ENCODE measurements at places on chromosomes 1 and 21.
A peak's percentile ranks its signal among the peaks of the same experiment; 100 is the strongest.

- no peak for DNase-seq
- H3K27ac ChIP-seq, result no peak overlapping the region
- no peak overlapping the region for H3K4me3 ChIP-seq
- H3K4me1 ChIP-seq, result peaks cover 11% of the 10 kb centered on the region
- no peaks in the 10 kb centered on the region for H3K27me3 ChIP-seq
These were observed 2.8 kb upstream of the SEC22B start for GRCh38 chr1:120178799-120179756.

DNA sequence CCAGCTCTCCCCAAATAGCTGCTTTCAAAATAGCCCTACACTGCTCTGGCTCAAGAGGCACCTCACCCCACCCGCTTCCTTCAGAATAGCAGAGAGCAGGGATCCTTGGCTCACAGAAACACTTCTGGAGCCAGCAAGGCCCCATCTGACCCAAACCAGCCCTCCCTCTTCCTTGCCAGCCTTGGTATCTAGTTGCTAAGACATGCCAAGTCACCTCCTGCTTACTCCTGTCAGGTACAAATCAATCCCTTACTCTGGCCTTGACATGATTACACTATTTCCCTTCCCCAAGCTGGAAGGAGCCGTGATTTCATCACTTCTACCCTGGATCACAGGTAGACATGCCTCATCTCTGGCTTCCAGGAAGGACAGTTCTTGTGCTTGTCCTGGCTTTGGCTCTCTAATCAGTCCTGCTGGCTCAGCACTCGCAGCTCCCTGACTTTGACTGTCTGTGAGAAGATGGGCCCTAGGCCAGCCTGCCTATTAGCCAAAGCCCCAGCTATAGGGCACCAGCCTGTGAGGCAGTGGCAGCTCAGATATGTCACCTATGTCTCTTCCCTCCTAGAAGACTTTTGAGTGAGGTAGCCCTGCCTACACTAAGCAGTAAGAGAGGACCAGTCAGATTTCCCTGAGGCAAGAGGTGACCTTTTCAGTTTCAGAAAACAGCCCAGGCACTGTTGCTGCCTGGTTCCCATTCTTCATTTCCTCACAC is 8.9 kb upstream of the MUTYH start:
- peaks cover 14% of the 10 kb centered on the region for H3K4me1 ChIP-seq
- H3K36me3 ChIP-seq, result no peaks in the 10 kb centered on the region

DNA sequence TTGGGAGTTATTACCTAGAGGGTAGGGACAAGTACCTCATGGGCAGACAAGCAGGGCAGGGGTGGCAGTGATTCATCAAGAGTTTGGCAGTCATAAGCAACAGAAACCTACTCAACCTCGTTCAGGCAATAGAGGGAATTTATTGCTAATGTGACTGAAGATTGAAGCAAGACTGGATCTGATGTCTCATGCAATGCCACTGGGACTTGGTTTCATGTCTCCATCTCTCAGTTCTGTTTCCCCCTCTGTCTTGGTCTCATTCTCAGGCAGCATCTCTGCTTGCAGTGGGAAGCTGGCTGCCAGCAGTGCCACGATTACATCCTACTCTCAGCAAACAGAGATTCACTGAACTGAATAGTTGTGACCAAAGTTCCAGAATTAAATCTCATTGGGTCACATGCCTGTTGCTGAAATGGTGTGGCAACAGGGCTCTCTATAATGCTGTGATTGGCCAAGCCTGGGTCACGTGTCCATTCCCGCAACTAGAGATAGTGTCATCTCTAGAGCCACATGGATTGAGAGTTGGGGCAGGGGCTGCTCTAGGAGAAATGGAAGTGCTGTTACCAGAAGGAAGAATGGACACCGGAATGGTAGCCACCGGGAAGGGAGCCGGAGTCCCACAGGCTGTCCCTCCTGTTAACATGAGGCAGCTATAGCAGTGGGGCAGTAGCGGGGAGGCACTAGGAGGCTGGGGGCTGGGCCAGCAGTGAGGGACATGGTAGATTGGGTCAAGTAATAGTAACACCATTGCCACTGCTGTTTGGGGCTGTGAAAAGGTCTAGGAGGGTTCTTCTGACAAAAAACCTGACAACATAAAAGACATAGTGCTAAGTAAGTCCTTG is 3.9 kb upstream of the CDC42 start:
- H3K4me3 ChIP-seq, result no peak overlapping the region
- no peaks in the 10 kb centered on the region for H3K27me3 ChIP-seq
- H3K36me3 ChIP-seq, result peaks cover 4% of the 10 kb centered on the region
- peak overlapping the region; percentile 6 for H3K27ac ChIP-seq
- peaks cover 38% of the 10 kb centered on the region for H3K4me1 ChIP-seq

DNA sequence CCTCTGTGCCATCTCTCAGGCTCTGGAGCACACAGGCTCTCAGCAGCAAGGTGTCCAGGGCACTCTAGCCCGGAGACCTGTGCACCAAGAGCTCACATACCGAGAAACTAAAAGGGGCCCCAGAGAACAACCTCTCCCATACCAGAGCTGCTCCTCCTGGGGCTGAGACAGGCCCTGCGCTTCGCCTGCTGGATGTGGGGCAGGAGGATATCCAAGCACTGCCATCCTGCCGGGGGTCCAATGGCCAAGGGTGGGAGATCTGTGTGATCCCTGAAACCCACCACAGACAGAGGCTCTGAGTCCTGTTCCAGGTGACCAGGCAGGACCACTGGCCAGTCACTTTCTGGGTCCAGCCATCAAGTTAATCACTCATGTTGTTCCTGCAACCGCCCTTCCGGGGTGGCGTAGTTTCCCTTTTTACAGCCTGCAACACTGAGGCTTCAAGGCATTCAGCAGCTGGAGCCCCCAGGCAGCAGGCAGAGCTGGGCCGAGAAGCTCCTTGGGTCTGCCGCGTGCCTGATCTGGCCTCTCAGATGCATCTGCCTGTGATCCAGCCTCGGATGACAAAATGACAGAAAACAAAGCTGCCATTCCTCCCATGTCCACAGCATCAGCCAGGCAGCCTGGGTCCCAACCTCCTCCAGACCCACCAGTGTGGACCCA is 36.7 kb upstream of the ACTRT2 start:
- peaks cover 2% of the 10 kb centered on the region for H3K4me1 ChIP-seq
- no peak overlapping the region for H3K27ac ChIP-seq
- DNase-seq, result no peak
- H3K27me3 ChIP-seq, result peaks cover 5% of the 10 kb centered on the region

DNA sequence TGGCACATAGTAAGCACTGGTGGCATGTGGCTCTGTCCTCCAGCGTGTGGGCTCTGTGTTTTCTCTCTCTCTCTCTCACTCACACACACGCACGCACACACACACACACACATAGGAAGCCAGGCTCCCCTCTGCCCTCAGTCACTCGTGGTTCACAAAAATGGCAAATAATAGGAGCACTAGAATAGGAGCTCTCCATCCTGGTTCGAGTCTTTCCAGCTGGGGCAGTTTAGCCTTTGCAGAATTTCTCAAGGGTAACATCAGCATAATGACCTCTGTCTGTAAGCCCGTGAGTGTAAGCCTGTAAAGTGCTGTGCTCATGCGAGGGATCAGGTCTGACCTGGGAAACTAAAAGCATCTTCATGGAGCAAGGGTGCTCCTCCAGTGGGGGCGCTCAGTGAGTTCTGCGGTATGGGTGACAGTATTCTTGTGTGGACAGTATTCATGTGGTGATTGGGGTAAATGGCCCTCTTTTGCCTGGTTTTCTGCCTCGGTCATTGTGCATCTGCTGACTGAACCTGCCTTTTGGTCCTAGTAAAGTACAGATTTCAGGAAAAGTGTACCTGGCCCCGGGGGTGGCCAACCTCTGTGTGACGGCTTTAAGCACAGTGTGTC is 842 bp upstream of the ZC3H12A start:
- H3K4me1 ChIP-seq, result peaks cover 47% of the 10 kb centered on the region
- H3K27ac ChIP-seq, result peak overlapping the region; percentile 99
- no peaks in the 10 kb centered on the region for H3K27me3 ChIP-seq
- peak overlapping the region; percentile 97 for H3K4me3 ChIP-seq
- H3K36me3 ChIP-seq, result peaks cover 7% of the 10 kb centered on the region

- H3K27ac ChIP-seq, result no peak overlapping the region
- no peaks in the 10 kb centered on the region for H3K27me3 ChIP-seq
- no peak for DNase-seq
These were observed 333.1 kb upstream of the CHRM3 start for GRCh38 chr1:239053279-239053678.

DNA sequence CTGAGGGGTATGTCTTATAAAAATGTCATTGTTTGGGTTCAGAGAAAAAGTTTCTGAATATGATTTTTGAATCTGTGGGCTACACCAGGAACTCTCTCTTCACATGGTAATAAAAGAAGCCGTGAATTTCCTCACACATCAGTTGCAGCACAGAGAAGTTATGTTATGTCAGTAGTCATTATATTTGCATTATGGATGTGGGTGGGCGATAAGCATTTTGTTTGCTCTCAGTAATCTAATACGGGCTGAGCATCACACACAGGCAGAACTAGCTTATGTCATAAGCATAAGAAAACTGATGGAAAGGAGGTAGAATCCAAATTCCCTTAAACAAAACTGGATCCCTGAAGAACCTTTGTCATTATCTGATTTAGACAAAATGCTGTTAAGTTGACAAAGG is 70.8 kb downstream of the PRDM2 start:
- DNase-seq, result no peak
- peak overlapping the region; percentile 76 for H3K27ac ChIP-seq
- H3K27me3 ChIP-seq, result no peaks in the 10 kb centered on the region
- no peak overlapping the region for H3K4me3 ChIP-seq

DNA sequence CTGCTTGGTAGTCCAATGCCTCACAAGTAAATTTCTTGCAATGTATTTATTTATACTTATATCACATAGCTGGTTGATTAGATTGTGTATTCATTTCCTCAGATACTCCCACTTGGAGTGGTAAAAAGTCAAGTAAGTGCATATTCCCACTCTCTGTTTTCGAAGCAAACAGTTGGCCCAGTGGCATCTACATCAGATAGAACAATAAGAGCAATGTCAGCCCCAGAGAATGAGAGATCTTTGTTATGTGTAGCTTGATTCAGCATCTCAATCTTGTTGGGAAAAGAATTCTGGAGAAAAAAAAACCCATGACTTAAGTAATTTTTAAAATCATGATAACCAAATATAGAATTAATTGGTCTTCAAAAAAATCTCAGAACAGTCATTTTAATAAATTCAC is 25.5 kb downstream of the RGL1 start:
- H3K4me1 ChIP-seq, result no peaks in the 10 kb centered on the region
- DNase-seq, result no peak
- peaks cover 4% of the 10 kb centered on the region for H3K27me3 ChIP-seq
- no peak overlapping the region for H3K27ac ChIP-seq
- H3K4me3 ChIP-seq, result no peak overlapping the region
- no peaks in the 10 kb centered on the region for H3K36me3 ChIP-seq

- H3K27me3 ChIP-seq, result no peaks in the 10 kb centered on the region
- DNase-seq, result no peak
- no peaks in the 10 kb centered on the region for H3K36me3 ChIP-seq
- H3K27ac ChIP-seq, result peak overlapping the region; percentile 43
- no peaks in the 10 kb centered on the region for H3K4me1 ChIP-seq
- no peak overlapping the region for H3K4me3 ChIP-seq
These were observed 35.9 kb downstream of the CD46 start for GRCh38 chr1:207787776-207788175.

DNA sequence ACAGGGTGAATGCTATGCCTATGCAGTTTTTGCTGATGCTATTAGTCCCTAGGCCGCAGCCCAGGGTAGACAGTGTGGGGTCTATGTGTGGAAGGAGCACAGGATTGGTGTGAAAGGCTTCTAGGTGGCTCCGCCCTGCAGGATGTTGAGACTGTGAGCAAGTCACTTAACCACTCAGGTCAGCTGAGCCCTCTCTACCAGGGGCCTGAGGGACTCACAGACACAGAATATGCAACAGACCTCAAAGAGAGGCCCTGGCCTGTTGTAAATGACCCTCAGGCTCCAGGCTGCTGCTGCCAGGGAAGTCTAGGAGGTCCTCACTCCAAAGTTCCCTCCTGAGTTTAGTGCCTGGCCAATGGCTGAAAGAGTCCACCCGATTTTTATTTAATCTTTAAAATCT is 11.0 kb downstream of the NHLH2 start:
- no peak overlapping the region for H3K4me3 ChIP-seq
- peaks cover 8% of the 10 kb centered on the region for H3K36me3 ChIP-seq
- peaks cover 7% of the 10 kb centered on the region for H3K4me1 ChIP-seq
- H3K27me3 ChIP-seq, result peaks cover 95% of the 10 kb centered on the region

- no peak for DNase-seq
- no peak overlapping the region for H3K27ac ChIP-seq
- no peaks in the 10 kb centered on the region for H3K27me3 ChIP-seq
- no peak overlapping the region for H3K4me3 ChIP-seq
- H3K36me3 ChIP-seq, result no peaks in the 10 kb centered on the region
- peaks cover 27% of the 10 kb centered on the region for H3K4me1 ChIP-seq
These were observed 926 bp upstream of the DFFA start for GRCh38 chr1:10473145-10473765.

- H3K27me3 ChIP-seq, result peaks cover 45% of the 10 kb centered on the region
- peaks cover 5% of the 10 kb centered on the region for H3K36me3 ChIP-seq
- no peaks in the 10 kb centered on the region for H3K4me1 ChIP-seq
- DNase-seq, result no peak
These were observed 58.7 kb upstream of the ZC3H12A start for GRCh38 chr1:37415611-37416244.

DNA sequence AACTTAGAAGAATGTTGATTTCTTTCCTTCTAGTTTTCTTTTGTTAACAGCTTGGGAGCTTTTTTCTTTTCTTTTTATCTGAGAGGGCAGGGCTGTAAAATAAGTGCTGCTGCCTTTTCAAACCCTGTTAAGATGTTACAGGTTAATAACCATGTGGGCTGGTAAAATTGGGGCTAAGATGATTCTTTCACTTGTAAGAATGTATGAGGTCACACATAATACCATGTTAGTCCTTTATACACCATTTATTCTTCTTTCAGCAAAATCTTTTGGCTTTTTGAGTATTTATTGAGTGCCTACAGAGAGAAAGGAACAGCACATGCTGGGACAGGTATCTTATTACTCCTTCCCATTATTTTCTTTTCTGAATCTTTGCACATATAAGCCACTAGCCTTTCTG is 6.1 kb upstream of the AK4 start:
- H3K27me3 ChIP-seq, result peaks cover 59% of the 10 kb centered on the region
- peaks cover 2% of the 10 kb centered on the region for H3K4me1 ChIP-seq
- H3K36me3 ChIP-seq, result peaks cover 8% of the 10 kb centered on the region
- no peak for DNase-seq

- DNase-seq, result no peak
- H3K27ac ChIP-seq, result peak overlapping the region; percentile 80
These were observed 23.5 kb downstream of the RSBN1 start for GRCh38 chr1:113788802-113789201.

DNA sequence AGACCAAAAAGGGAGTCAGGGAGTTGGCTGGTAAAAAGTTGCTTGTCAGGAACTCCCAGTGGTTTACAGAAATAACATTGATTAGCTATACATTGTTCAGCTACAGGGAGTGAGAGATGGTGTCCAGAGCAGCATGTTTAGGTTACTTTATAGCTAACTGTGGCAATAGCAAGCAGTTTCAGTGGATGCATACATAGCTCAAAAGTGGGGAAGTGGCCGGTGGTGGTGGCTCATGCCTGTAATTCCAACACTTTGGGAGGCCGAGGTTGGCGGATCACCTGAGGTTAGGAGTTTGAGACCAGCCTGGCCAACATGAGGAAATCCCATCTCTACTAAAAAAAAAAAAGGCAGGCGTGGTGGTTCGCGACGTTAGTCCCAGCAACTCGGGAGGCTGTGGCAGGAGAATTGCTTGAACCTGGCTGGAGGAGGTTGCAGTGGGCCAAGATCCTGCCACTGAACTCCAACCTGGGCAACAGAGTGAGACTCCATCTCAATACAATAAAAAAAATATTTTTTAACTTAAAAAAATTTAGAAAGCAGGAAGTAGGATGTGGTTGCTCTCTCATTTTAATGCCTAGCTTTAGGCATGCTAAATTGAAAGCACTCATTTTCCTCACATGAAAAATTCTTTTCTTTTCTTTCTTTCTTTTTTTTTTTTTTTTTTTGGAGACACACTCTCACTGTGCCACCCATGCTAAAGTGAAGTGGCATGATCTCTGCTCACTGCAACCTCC is 109.7 kb downstream of the PPIAL4G start:
- H3K36me3 ChIP-seq, result no peaks in the 10 kb centered on the region
- H3K27me3 ChIP-seq, result no peaks in the 10 kb centered on the region
- peaks cover 22% of the 10 kb centered on the region for H3K4me1 ChIP-seq

Measured in T-helper 17 cell (primary cell).